Trophoblast cell (in vitro differentiated cells and primary cell): ENCODE measurements at places on chromosomes 2 and 18.

GRCh38 chr18:77379976-77380509 lies 130.4 kb downstream of the GALR1 start:
- DNase-seq, result no peak
- no peaks in the 10 kb centered on the region for H3K27me3 ChIP-seq
- H3K36me3 ChIP-seq, result no peaks in the 10 kb centered on the region
- peak overlapping the region; percentile 33 for H3K27ac ChIP-seq
- H3K4me1 ChIP-seq, result no peaks in the 10 kb centered on the region

GRCh38 chr2:62325398-62325797 lies 129.5 kb downstream of the B3GNT2 start:
- no peak for DNase-seq
- H3K27me3 ChIP-seq, result no peaks in the 10 kb centered on the region
- H3K36me3 ChIP-seq, result no peaks in the 10 kb centered on the region
- peaks cover 4% of the 10 kb centered on the region for H3K4me1 ChIP-seq

- H3K36me3 ChIP-seq, result no peaks in the 10 kb centered on the region
- no peaks in the 10 kb centered on the region for H3K4me1 ChIP-seq
- H3K27me3 ChIP-seq, result no peaks in the 10 kb centered on the region
- H3K27ac ChIP-seq, result no peak overlapping the region
- H3K4me3 ChIP-seq, result no peak overlapping the region
Observed at GRCh38 chr2:198098918-198099317, 294.5 kb downstream of the PLCL1 start.

DNA sequence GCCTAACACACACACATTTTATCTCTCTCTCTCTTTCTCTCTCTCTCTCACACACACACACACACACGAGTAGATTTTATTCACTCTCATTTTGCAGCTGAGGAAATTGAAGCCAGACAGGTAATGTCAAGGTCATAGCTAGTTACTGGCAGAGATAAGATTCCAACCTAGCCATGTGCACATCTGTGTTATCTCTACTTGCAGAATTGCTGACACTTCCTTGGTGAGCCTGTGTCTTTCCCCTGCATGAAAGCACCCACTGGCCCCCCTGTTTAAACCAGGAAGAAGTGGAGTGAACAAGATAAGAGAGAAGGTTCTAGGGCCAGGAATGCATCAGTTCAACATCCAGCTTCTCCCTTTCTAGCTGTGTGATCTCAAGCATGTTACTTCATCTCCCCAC lies 423.7 kb downstream of the TXNL1 start:
- H3K27ac ChIP-seq, result no peak overlapping the region
- no peaks in the 10 kb centered on the region for H3K36me3 ChIP-seq
- H3K4me1 ChIP-seq, result no peaks in the 10 kb centered on the region
- H3K27me3 ChIP-seq, result no peaks in the 10 kb centered on the region
- no peak for DNase-seq

DNA sequence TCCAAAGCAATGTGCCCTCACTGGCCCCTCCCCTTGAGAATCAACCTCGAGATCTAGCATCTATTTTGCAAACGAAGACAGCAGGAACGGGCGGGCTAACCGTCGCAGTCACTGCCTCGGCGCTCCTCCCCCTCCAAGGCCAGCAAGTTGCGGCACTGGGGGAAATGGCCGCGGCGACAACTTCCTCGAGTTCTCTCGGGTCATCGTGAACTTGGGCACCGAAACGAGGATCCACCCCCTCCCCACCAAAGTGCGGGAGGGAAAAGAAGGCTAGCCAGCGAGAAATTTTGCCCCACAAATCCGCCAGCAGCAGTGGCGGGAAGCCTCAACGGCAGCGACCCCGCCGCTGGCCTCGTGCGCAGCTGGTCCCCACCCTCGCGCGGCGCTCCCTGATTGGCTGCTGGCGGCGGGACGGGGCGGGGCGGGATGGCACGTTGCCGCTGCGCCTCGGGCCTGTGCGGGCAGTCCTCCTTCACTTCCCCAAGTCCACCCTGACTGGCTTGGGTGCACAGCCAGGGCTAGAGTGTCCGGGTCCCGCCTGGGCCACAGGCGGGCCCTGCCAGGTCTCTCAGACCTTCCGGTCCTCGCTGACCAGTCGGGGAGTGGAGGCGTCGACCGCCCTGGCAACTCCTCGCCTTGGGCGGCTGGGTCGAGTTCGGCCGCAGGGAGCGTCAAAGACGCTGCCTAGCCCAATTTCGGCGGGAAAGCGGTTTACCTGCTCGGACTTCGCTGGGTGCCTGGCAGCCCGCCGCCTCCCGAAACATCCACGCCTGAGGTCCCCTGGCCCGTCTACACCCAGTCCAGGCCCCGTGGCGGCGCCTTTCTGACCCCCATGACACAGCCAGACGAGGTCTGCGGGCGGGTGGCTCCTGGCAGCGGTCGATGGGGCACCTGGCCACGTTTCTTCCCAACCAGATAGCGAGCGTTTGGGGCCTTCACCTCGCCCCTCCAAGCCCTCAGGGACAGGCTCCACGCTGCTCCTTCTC lies at the start of gene BOLL:
Gene BOLL, minus strand, starts transcription at position 364 of the 986 bp plus-strand sequence. CDS start 3,469 bp downstream, outside the sequence.
- no peak for DNase-seq
- H3K27ac ChIP-seq, result no peak within 1 kb of the TSS
- peaks cover 14% of the 10 kb centered on the region for H3K27me3 ChIP-seq

- H3K4me1 ChIP-seq, result peaks cover 30% of the 10 kb centered on the region
- H3K27ac ChIP-seq, result peak overlapping the region; percentile 92
- no peaks in the 10 kb centered on the region for H3K36me3 ChIP-seq
- peak; percentile 98 for DNase-seq
Observed at GRCh38 chr18:25830787-25831186, 259.6 kb downstream of the SS18 start.

GRCh38 chr18:56413862-56414261 lies 224.5 kb downstream of the TXNL1 start:
- H3K4me3 ChIP-seq, result no peak overlapping the region
- no peaks in the 10 kb centered on the region for H3K27me3 ChIP-seq
- H3K27ac ChIP-seq, result no peak overlapping the region
- no peak for DNase-seq
- H3K4me1 ChIP-seq, result no peaks in the 10 kb centered on the region
- H3K36me3 ChIP-seq, result no peaks in the 10 kb centered on the region

DNA sequence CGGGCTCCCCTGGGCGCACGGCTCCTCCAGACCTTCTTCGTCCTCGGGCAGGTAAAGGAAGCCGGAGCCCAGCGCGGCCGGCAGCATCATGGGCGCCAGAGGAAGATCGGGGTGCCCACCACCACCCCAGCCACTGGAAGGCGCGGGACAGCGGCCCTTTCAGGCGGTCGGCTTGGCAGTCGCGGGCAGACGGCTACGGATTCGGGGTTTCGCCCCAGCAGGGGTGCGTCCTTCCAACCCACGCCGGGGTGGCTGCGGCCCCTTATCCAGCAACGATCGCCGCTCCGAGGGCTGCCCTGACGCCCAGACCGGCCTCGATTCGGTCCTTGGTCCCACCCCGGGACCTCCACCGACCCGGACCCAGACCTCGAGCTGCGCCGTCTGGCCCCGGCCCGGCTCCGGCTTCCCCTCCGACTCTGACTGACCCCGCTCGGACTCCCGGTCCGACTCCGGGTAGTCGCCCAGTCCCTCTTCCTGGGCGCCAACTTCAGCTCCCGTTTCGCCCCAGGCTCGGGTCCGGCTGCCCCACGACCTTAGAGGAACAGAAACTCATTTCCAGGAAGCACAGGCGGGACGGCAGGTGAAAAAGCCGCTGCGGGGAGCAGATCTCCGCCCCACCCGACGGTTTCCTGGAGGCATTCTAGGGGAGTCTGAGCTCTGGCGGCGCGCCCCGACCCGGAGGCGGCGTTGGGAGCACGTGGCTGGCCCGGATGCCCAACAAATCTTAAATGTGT lies 30.2 kb upstream of the SSB start:
- no peak overlapping the region for H3K4me3 ChIP-seq
- no peak for DNase-seq
- H3K4me1 ChIP-seq, result no peaks in the 10 kb centered on the region
- H3K36me3 ChIP-seq, result no peaks in the 10 kb centered on the region

GRCh38 chr2:165969227-165969626 lies 15.7 kb upstream of the TTC21B start:
- no peaks in the 10 kb centered on the region for H3K36me3 ChIP-seq
- DNase-seq, result no peak
- no peaks in the 10 kb centered on the region for H3K27me3 ChIP-seq
- no peaks in the 10 kb centered on the region for H3K4me1 ChIP-seq
- no peak overlapping the region for H3K4me3 ChIP-seq
- no peak overlapping the region for H3K27ac ChIP-seq

DNA sequence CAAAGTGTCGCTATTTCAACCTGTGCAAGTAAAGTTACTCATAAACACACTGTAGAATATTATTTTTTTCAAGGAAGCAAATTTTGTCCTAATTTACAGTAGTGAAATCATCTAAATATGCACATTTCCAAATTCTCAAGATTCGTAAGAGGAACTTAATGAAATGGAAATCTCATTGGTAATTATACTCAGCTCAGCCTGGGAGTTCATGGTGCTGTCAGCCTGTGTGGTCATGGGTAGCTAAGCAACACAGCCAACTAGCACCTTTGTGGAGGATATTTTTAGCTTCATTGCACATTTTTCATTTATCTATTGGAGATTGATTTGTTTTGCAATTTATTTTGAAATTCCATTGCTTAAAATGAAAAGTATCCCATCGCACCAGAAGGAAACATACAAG lies 975.7 kb upstream of the ZEB2 start:
- no peak overlapping the region for H3K4me3 ChIP-seq
- no peak for DNase-seq
- no peaks in the 10 kb centered on the region for H3K27me3 ChIP-seq
- no peak overlapping the region for H3K27ac ChIP-seq
- H3K36me3 ChIP-seq, result no peaks in the 10 kb centered on the region

DNA sequence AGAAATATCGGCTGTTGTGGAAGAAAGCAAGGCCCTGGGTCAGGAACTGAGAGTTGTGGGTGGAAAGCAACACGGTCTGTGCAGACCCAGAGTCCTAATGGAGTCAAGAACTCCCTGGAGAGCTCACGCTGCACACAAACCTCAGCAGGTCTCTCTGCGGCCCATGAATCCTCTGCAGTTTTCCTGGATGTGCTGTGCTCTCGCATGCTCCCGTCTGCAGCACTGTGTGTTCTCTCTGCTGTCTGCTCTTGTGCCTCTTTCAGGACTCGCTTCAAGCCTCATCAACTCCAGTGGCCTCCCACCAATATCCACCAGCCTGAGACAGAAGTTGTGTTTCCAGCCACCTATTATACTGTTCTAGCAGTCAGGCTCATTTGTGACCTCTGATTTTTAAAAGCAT lies 24.3 kb downstream of the RNU4ATAC start:
- DNase-seq, result no peak
- no peaks in the 10 kb centered on the region for H3K27me3 ChIP-seq
- H3K36me3 ChIP-seq, result no peaks in the 10 kb centered on the region
- H3K4me3 ChIP-seq, result no peak overlapping the region

- peaks cover 15% of the 10 kb centered on the region for H3K4me1 ChIP-seq
- DNase-seq, result no peak
- no peak overlapping the region for H3K27ac ChIP-seq
- H3K27me3 ChIP-seq, result no peaks in the 10 kb centered on the region
Observed at GRCh38 chr2:219641390-219642068, 14.1 kb downstream of the SLC4A3 start.

GRCh38 chr2:143928613-143929012 lies 591.3 kb downstream of the ZEB2 start:
- no peak overlapping the region for H3K4me3 ChIP-seq
- no peak overlapping the region for H3K27ac ChIP-seq
- H3K4me1 ChIP-seq, result no peaks in the 10 kb centered on the region
- no peak for DNase-seq
- no peaks in the 10 kb centered on the region for H3K27me3 ChIP-seq
- H3K36me3 ChIP-seq, result no peaks in the 10 kb centered on the region

DNA sequence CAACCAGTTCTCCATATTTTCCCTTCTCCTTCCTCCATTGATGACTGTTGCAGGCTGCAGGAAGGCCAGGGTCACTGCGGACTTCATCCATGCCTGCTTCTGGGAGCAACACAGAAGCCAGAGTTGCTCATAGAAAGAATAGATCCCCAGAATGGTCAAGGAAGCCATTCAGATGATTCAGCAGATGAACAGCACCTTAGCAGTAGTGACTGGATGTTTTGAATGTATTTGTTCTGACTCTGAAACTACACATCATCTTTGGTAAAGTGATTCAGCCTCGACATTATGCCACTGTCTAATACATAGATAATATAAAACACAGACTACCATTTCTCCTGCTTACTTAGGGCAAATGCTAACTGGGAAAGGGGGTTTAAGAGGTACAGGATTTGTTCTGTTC lies 411.6 kb downstream of the RND3 start:
- H3K36me3 ChIP-seq, result no peaks in the 10 kb centered on the region
- H3K27me3 ChIP-seq, result no peaks in the 10 kb centered on the region
- H3K4me1 ChIP-seq, result no peaks in the 10 kb centered on the region
- no peak for DNase-seq
- no peak overlapping the region for H3K4me3 ChIP-seq
- no peak overlapping the region for H3K27ac ChIP-seq

GRCh38 chr2:9144046-9144445 lies 62.6 kb upstream of the ASAP2 start:
- no peak overlapping the region for H3K27ac ChIP-seq
- no peaks in the 10 kb centered on the region for H3K27me3 ChIP-seq
- no peaks in the 10 kb centered on the region for H3K36me3 ChIP-seq
- H3K4me1 ChIP-seq, result peaks cover 2% of the 10 kb centered on the region

- H3K27ac ChIP-seq, result no peak overlapping the region
- no peaks in the 10 kb centered on the region for H3K36me3 ChIP-seq
- DNase-seq, result no peak
Observed at GRCh38 chr2:143429932-143430679, 300.9 kb downstream of the ARHGAP15 start.

- peak within 1 kb of the TSS; percentile 63 for H3K4me3 ChIP-seq
- peaks cover 22% of the 10 kb centered on the region for H3K27me3 ChIP-seq
- DNase-seq, result peak; percentile 29
- H3K27ac ChIP-seq, result no peak within 1 kb of the TSS
Observed at GRCh38 chr2:25168256-25169072, at the start of gene POMC. TSS of gene POMC (minus strand) at chr2:25168580. CDS start at chr2:25164772, 3,808 bp downstream.

- H3K27me3 ChIP-seq, result peaks cover 3% of the 10 kb centered on the region
- peak; percentile 5 for DNase-seq
- H3K4me1 ChIP-seq, result no peaks in the 10 kb centered on the region
Observed at GRCh38 chr2:59025157-59025757, 784.1 kb upstream of the FANCL start.

DNA sequence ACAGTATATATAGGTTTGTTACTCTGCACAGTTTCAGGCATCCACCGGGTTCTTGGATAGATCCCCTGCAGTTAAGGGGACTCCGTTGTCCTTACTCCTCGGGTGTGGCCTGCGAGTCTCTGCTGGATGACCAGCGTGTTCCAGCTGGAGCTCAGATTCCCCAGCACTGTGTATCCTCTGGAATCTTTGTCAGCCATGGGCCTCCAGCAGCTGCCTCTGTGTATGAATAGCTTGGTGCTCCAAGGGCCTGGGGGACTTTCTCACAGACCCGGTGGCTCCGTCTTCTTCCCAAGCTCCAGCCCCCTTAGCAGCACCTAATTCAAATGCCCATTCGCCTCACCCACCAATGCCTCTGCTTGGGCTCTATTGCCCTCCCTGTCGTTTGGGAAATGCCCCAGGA lies 6.3 kb downstream of the ANO7 start:
- no peak overlapping the region for H3K27ac ChIP-seq
- DNase-seq, result no peak
- no peaks in the 10 kb centered on the region for H3K4me1 ChIP-seq
- no peaks in the 10 kb centered on the region for H3K36me3 ChIP-seq

- no peak overlapping the region for H3K4me3 ChIP-seq
- H3K36me3 ChIP-seq, result no peaks in the 10 kb centered on the region
- no peak overlapping the region for H3K27ac ChIP-seq
- H3K27me3 ChIP-seq, result no peaks in the 10 kb centered on the region
- DNase-seq, result peak; percentile 33
- peaks cover 1% of the 10 kb centered on the region for H3K4me1 ChIP-seq
Observed at GRCh38 chr2:119476301-119477112, 44.9 kb downstream of the TMEM37 start.
